Stimulated activated CD8-positive, alpha-beta memory T cell treated with anti-CD3 and anti-CD28 coated beads, Interleukin-7, amount 100 ng/mL, for 4 hours (primary cell): ENCODE measurements at places on chromosomes 7 and 10.

DNA sequence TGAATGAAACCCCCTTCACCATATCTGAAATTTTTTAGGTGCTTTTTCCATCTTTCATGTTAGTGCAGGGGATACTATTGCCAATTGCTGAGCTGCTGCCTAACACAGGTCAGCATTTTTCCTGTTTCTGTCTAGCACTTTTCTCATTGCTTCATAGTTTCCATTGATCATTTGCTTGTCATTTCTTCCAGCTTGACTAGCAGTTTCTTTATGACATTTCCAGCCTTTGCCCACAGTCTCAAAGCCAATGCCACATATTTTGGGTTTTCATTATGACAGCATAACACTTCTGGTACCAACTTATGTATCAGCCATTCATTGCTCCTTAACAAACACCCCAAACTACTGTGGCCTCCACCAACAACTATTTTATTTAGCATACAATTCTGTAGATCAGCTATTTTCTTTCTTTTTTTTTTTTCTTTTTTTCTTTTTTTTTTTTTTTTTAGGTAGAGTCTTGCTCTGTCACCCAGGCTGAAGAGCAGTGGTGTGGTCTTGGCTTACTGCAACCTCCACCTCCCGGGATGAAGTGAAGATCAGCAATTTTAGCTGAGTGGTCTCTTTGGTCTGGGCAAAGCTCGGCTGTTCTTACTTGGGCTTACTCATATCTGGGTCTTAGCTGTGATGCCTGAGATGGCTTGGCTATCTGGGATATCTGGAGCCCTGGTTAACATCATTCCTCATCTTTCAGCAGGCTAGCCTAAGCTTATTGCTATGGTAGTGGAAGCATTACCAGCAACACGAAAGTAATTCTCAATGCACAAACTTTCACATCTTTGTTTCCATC lies 102.3 kb downstream of the EPC1 start:
- no peak for DNase-seq

- DNase-seq = no peak
Measured at GRCh38 chr7:101817471-101818286, at the start of gene CUX1. TSS of gene CUX1 (plus strand) at chr7:101817626. CDS start at chr7:101817640, 14 bp downstream.

- DNase-seq = no peak
Measured at GRCh38 chr10:5805711-5806110, 7.5 kb downstream of the GDI2 start.

GRCh38 chr7:23001610-23002009 lies 12.3 kb downstream of the HYCC1 start:
- DNase-seq = no peak

DNA sequence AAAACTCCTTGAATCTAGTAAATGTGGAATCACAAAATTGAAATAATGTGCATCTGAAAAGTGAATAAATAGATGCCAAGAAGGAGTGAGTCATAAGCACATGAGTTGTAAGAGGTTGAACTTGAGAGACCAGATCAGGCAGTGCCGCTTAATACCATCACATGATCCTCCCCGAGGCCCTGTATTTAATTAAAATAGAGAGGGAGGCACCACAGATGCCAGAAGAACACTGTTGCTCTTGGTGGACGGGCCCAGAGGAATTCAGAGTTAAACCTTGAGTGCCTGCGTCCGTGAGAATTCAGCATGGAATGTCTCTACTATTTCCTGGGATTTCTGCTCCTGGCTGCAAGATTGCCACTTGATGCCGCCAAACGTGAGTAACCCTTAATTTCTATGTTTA lies at the start of gene GPNMB:
Gene GPNMB, plus strand, starts transcription at position 221 of the 400 bp plus-strand sequence. Its CDS starts 83 bp downstream, at position 304.
- no peak for DNase-seq

- DNase-seq = no peak
Measured at GRCh38 chr7:39826166-39826565, 123.9 kb upstream of the CDK13 start.
